HFFc6 (cell line): ENCODE measurements at places on chromosomes 5 and 9.
A peak's percentile ranks its signal among the peaks of the same experiment; 100 is the strongest.

- DNase-seq = no peak
Observed at GRCh38 chr5:144356489-144356888, 185.8 kb downstream of the KCTD16 start.

GRCh38 chr5:58335518-58335917 lies 124.4 kb downstream of the PLK2 start:
- DNase-seq = peak; percentile 23

- peak; percentile 18 for DNase-seq
Observed at GRCh38 chr9:115964710-115965347, 188.8 kb upstream of the PAPPA start.

DNA sequence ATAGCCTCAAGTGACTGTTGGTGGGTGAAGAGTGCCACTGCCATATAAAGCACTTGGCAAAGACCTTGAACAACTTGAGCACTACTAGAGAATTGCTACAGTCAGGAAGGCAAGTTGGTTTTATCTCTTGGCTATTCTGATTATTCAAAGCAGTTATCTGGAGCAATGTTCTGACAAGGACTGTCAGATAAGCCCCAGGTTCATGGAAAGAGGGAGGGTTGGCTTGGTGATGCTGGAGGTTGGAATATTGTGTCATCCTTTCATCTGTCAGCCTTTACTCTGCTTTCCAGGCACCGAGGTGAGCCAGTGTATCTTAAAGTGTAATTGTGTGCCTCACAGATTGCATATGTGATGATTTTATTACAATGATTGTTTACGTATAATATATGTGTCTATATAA lies 548.4 kb upstream of the ZNF608 start:
- no peak for DNase-seq

GRCh38 chr5:118651002-118651401 lies 337.3 kb downstream of the DTWD2 start:
- no peak for DNase-seq

GRCh38 chr5:72281764-72282499 lies 38.1 kb downstream of the MRPS27 start:
- DNase-seq = peak; percentile 64

GRCh38 chr5:16899171-16899570 lies 36.9 kb downstream of the MYO10 start:
- no peak for DNase-seq

DNA sequence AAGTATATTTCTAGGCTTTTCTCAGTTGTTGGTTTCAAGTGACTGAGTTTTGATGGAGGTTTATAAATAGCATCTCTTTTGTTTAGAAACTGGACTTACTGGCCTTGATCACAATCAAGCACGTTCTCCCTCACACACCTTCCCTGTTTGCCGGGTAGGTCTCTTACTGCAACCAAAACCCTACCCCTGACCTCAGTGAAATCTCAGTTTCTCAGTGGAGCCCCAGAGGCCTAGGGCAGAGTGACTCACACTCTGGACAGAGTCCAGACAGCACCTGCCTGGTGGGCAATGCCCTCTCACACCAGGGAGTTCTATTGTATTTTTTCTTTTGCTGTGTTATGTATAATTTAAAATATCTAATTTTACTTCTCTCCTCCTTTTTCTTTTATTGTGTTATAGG lies 48.4 kb upstream of the EPB41L4B start:
- no peak for DNase-seq

- no peak for DNase-seq
Observed at GRCh38 chr5:165579911-165580310, 2074.5 kb downstream of the MAT2B start.

DNA sequence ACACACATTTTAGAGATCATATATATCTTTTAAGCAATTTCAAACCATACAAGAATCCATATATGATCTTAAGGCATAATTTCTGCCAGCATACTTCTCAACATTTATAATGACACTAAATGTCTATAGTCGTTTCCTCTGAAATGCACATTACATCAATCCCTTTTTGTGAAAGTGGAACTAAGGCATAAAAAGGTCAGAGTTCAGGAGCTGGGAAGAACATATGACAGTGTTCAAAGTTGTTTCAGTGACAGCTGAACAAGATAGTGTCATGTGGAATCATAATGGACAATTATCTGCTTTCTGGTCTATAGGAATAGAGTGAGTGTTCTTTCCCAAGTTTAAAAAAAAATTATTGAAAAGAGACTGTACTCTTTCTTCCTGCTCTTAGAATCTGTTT lies 2.4 kb upstream of the MOB3B start:
- no peak for DNase-seq

- no peak for DNase-seq
Observed at GRCh38 chr9:16099732-16100536, 547.1 kb downstream of the CCDC171 start.

DNA sequence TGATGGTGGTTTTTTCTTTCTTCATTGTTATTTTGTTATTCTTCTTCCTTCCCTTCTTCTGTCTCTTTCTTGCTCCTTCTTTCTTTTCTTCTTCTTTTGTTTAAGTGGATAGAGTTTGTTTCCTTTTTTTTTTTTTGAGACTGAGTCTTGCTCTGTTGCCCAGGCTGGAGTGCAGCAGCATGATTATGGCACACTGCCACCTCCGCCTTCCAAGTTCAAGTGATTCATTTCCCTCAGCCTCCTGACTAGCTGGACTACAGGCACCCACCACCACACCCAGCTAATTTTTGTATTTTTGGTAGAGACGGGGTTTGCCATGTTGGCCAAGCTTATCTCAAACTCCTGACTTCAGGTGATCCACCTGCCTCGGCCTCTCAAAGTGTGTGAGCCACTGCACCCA lies 40.3 kb downstream of the JAK2 start:
- no peak for DNase-seq

GRCh38 chr9:35102465-35102768 lies 514 bp downstream of the STOML2 start:
- DNase-seq = no peak

DNA sequence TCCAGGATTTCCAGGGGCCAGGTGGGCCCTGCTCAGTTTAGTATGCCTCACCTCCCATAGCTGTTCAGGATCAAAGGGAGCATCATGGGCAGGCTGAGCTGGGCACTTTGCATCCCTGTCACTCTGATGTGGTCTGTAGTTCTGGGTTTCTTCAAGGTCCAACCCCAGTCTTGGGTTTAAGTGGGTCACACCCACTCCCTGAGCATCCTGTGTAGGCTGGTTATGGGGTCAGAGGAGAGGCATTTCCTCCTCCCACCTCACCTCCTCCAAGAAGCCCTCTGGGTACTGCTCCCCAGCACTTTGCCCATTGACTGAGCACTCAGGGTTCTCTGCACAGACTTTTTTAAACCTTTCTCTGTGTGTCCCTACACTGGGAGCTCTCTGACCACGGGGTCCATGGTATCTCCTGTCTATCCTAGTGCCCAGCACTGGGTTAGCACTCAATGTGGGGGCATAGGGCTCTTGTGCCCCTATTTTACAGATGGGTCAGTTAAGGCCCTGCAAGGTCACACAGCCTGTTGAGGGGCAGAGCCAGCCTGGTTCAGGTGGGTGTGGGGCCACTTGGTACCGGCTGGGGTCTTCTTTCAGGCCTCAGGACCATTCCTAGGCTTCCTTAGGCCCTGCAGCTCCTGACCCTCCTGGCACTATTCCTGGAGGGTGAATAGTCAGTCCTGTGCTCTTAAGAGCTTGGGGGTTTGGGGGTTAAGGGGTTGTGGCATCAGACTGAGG lies 19.0 kb downstream of the CXXC5 start:
- peak; percentile 36 for DNase-seq

DNA sequence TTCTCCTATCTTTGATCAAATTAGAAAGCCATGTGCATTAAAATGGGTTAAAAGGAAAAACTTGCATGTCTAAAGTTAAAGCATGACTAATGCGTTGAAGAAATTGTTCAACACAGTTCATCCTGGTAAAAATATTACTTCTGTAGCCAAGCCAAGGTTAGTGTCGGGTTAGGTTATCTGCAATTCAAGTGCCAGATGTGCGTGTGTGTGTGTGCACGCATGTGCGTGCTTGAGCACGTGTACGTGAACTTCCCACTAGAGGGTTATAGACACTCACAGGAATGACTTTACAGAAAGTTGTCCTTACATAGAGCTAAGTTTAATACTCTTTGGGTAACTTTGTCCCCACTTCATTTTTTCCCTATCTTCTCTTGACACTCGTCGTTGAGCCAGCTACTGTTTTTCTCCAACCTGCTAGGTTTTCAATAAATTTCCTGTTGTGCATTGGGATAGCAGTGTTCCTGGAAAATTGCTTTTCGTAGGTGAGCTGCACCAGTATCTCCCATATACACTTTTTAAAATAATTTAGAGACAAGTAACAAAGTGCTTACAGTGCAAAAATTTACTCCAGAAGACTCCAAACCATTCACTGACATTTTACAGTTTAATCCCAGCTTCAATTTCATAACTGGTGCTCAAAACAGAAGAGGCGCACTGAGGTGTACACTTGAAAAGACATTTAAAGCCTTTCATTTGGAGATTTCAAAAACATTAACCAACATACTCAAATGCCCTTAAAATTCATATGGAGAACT lies 353.8 kb downstream of the NFIB start:
- no peak for DNase-seq

DNA sequence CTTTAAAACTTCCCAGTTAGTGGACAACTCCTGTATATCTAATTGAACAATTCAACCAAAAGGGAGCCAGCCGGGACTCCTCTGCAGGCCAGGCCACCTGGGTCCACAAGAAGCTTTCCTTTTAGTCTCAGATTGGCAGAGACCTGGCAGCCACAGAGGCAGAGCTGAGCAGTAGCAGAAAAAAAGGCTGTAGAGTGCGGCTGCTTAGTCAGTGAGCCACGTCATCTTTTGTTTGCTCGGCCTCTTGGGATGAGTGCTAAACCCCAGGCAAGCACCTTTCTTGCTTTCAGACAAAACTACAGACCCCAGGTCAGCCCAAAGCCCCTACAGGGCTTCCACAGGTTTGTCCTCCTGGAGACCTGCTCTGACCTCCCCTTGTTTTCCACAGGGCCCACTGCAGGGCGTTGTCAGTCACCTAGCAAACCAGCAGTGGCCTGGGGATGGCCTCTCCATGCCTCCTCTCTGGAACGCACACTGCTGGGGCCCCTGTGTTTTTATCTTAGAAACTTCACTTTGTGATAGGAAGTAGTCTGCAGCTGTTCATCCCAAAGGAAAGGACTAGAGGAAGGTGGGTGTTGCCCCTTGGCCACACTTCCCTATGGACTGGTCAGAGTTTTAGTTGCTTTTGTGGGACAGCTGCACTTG lies 49.9 kb downstream of the SHB start:
- peak; percentile 76 for DNase-seq

DNA sequence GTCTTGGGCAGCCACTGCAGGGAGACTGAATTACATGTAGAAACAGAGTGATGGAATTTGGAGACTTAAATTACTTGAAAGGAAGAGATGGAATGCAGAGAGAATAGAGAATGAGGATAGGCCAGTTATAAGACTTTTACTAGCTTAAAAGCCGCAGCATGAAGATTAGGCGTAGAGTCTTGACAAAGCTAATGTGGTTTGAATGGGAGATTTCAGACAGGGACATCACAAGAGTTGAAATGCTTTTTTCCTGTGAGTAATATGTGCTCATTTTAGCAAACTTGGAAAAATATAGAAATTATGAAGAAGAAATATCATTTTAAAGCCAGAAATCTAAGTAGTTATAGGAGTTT lies 7.5 kb downstream of the CENPP start:
- no peak for DNase-seq

DNA sequence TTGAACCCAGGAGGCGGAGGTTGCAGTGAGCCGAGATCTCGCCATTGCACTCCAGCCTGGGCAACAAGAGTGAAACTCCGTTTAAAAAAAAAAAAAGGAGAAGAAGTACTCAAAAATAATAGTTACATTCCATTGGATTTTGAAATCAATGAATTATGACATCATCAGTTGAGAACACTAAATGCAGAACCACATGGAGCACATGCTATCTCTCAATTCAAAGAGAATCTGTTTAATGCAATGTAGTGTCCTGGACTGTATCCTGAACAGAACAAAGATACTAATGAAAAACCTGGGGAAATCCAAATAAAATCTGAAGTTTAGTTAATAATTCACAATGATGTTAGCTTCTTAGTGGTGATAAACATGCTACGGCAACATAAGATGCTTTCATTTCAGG lies 20.3 kb downstream of the CDC14B start:
- DNase-seq = no peak

GRCh38 chr9:78860801-78861475 lies 564.0 kb downstream of the PSAT1 start:
- peak; percentile 55 for DNase-seq

GRCh38 chr5:137833463-137833862 lies 34.2 kb upstream of the MYOT start:
- DNase-seq = peak; percentile 70

DNA sequence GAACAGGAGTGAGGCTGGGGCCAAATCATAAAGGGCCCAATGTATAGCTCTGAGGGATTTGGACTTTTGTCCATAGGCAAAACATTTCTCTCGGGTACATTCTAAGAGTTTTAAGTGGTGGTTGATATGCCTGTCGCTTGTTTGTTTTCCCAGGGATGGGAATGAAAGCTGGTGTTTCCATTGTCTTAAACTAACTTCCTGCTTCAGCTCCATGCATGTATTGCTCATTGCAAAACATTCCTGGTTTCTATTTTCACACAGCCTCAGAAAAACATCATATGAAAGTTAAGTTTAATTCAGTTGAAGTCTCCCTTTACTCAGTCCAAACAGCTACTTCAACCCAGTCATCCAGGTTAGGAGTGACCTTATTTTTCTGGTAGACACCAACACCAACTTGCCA lies 235.0 kb downstream of the ACTL7B start:
- DNase-seq = no peak

DNA sequence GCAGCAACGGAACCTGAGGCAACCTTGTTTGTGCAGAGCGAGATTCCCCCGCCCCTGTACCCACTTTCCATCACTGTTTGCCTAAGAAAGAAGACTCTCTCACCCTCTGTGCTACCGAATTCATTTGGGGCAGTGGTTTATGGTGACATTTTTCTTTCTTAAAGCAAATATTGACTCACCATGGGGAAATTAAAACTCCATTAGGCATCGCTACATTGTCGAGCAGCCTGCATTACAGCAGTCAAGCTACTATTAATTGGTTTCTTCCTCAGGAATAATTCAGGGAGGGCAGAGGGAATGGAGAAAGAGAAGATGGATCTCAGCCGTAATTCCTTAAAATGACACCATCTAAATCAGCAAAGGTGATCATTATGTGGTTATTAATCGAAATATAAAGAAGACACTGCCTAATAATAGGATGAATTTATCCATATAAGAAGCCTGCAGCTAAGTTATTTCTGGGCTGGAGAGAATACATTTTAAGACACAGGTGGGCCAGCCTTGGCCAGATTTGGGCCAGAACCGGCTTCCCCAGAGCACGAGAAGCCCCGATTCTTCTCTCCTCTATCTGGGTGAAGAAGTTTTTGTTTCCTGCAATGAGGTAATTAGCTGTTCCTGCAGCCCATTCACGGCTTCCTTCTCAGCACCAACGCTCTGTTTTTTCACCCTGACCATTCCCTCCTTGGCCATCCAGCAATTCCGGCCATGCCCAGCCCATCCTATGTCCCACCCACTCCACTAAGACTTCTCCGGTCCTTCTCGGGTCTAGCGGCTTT lies 16.8 kb downstream of the CFAP77 start:
- no peak for DNase-seq

GRCh38 chr5:154358516-154359220 lies 87.1 kb upstream of the SAP30L start:
- no peak for DNase-seq
